ENCODE measurements at places on chromosomes 2 and 18.
A peak's percentile ranks its signal among the peaks of the same experiment; 100 is the strongest.

GRCh38 chr2:191257934-191258333 is 12.7 kb downstream of the MYO1B start:
- DNase-seq, result no peak

GRCh38 chr2:196291426-196291825 is 120.0 kb upstream of the STK17B start:
- no peak for DNase-seq

DNA sequence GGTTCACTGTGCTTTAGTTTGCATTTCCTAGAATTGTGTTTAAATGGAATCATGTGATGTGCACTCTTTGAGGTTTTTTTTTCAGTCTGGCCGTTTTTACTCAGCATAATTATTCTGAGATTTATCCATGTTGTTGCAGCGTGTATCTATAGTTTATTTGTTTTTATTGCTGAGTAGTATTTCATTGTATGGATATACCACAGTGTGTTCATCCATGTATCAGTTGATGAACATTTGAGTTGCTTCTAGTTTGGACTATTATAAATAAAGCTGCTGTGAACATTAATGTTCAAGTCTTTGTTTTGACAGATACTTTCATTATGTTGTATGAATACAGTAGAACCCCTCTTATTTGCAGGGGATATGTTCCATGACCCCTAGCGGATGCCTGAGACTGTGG is 39.1 kb downstream of the TRAF3IP1 start:
- DNase-seq, result no peak

GRCh38 chr2:24253303-24253919 is 78.6 kb downstream of the FAM228A start:
- DNase-seq, result no peak

DNA sequence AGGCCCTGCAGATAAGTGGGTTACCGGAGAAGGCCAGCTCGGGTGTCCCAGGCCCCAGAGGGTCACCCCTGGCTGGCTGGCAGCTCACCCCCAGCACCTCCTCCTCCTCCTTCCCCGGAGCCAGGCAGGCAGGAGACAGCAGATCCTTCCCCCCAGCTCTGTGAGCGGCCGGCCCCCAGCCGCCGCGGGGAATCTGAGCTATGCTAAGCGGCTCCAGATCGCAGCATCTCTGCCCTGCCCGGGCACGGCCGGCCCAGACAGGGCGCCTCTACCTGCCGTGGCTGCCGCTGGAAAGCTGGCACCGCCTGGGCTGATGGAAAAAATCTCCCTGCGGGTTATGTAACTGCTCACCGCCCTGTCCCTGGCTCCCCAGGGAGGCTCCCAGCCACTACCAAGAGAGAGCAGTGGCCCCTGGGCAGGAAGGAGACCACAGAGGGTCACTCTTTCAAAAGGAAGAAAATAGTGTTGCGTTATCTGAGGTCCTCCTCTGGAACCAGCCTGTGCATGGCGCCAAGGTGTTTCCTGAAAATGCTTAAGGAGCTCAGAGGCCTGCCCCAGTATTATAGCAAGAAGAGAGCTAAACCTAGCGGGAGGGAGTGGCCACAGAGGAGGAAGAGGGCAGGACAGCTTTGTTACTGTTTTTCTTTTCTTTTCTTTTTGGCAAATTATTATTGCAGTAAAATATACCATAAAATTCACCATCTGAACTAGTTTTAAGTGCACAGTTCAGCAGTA is 179.0 kb downstream of the SMAD7 start:
- peak; percentile 71 for DNase-seq

- peak; percentile 57 for DNase-seq
Measured at GRCh38 chr2:120765678-120766469, 30.2 kb downstream of the GLI2 start.

DNA sequence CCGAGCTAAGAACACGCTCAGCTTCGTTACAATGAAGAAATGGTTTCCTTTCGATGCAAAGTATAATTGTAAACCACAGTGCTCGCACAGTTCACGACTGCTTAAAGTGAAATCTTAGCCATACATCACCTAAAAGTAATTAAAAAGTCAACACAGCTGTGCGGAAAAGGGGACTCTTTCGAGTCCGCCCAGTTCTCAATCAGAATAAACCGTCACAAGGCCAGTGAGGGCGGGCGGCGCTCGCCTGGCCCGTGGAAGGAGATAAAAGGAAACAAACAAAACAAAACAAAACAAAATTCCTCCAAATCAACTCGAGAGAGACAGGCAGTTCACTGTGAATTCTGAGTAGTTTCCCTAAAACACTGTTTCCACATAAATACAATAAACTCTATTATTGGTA is 200.9 kb downstream of the TWIST2 start:
- DNase-seq, result no peak

DNA sequence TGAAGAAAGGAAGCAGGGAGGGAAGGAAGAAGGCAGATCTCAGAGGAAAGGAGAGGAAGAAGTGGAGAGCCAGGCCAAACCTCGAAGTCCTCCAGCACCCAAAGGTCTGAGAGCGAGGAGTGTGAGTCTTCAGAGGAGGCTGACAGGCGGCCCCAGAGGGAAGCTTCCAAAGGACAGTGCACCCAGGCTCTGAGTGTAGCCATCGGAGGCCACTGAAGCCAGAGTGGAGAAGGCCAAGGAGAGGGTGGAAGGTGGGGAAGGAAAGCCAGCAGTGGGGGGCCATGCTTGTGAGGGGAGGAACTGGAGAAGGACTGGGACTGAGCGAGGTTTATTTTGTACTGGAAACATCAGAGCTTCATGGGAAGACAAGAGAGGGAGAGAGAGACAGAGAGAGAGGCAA is 6.0 kb downstream of the ATP6V1B1 start:
- no peak for DNase-seq

GRCh38 chr2:86577817-86578456 is 14.7 kb upstream of the CHMP3 start:
- DNase-seq, result no peak

GRCh38 chr2:160157861-160158829 is 41.9 kb downstream of the ITGB6 start:
- DNase-seq, result no peak

DNA sequence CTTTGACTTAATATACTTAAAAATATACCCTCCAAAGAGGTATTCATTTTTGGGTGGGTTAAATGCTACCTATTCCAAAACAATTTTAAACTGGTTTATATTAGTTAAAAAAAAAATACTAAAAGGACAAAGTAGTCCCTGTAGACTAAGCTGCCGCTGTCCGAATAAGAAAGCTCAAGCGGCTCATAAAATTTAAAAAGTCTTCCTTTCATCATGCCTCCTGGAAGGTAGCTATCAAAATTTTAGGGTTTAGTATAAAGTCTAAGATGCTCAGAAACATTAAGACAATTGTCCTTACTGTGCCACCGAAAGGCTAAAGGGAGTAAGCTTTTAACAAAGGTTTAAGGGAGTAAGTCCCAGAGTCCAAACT is 440 bp upstream of the UGGT1 start:
- DNase-seq, result no peak

GRCh38 chr2:221186873-221187272 is 385.2 kb downstream of the EPHA4 start:
- DNase-seq, result no peak

DNA sequence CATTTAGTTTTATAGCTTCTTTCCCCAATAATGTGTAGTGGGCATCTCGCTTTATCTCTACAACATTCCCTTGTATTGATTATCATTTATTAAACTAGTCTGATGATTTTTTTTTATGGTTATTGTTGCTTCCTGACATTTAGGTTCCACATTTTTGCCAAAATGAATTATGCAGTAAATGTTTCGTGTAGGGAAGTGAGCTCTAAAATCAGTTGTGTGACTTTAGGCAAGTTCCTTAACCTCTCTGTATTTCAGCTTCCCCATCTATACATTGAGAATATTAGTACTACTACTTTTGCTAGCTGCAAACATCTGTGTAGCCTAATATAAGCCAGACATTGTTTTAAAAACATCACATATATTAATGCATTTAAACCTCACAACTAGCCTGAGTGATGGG is 22.9 kb downstream of the SOCS6 start:
- no peak for DNase-seq

DNA sequence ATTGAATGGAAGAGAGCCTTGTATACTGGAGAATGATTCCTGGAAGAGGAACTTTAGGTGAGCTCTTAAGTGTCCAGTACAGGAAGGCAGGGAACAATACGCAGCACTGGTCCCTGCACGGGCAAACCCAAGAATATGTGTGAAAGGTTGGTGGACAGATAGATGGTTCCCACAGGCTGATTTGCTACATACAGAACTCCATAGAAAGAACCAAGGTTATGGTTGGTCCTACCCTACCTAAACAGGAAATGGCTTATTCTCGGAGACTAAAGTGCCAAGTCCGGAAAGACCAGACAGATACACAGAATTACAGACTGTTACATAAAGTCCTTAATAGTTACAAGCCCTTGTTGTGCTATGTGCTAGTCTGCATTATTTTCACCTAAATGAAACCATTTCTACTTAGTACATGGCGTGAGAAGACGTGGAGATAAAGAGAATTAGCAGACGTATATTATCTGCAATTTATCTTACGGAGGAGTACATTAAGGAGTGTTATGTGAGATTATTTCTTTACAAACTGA is 1.2 kb downstream of the REV1 start:
- no peak for DNase-seq

DNA sequence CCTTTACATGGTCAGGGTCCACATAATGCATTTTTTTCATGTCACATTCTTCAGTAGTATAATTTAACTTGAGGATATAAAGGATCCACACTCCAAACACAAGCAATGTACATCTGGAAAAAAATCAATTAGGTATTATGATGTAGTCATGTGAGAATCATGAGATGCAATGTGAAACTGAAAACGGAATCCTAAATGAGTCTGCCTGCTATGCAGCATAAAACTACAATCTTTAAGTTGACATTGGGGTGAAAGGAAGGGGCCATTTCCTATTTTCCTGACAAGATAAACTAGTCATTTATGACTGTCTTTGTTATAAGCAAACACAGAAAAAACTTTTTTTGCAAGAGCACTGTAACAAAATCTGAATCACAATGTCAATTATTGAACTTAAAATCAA is 27.6 kb downstream of the ST3GAL5 start:
- no peak for DNase-seq

DNA sequence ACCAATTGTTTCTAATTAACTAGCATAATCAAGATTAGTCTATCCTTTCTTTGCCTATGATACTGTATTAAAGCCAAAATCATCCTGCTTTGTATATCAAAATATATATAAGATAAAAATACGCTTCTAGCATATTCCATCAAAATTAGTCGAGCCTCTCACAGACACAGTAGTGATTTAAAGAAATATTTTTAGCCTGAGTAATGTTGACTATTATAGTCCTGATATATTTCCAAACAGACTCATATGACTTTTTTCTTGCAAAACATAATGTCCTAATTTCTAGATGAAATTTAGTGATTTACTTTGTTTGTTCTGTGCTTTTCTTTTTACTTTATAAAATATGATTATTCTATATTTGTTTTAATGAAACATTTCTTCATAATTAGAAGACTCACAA is 30.9 kb downstream of the FAP start:
- DNase-seq, result no peak

GRCh38 chr2:234606896-234607295 is 110.0 kb upstream of the ARL4C start:
- no peak for DNase-seq

DNA sequence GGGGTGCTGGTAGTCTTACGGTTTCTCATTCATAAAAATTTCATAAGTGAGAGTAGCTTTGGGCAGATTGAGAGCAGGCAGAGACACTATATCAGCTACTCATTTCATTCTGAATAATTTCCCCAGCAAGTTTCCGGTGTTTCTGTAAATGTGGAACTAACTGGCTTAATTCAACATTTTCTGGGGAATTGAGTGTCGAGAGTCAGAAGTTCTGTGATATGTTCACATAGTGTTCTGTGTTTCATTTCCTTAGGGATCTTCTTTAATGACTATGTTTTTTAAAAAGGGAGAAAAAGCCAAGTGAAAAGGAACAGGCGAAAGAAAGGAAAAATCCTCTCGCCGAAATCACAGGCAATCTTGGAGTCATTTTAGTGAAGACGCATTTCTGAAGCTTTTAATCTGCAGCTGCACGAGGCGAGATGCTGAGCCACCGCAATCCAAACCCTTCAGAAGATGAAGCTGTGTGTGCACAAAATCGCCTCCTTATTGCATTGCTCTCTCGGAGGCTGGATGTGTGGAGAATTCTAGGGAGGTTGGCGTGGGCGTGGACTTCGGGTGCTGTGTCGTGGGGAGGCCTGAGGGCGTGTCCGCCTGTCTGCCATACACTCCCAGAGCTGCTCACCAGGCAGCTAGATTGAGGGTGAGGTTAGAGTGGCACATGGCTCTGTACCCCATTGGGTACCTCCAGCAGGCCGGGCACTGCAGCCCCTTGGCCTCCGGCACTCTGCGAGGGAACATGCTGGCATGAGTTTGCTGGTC is 38.4 kb upstream of the HDAC4 start:
- DNase-seq, result no peak

DNA sequence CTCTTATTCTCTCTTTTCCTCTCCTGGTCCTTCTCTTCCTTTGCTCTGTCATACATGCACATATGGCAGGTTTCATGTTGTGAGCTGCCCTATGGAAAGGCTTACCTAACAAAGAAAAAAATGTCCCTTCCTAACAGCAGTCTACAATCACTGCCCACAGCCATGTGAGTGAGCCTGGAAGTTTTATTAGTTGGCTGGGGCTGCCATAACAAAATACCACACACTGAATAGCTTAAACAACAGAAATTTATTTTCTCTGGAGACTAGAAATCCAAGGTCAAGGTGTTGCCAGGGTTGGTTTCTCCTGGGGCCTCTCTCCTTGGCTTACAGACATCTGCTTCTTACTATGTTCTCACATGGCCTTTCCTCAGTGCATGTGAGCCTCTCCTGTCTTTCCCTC is 142.1 kb downstream of the TRIB2 start:
- DNase-seq, result no peak

DNA sequence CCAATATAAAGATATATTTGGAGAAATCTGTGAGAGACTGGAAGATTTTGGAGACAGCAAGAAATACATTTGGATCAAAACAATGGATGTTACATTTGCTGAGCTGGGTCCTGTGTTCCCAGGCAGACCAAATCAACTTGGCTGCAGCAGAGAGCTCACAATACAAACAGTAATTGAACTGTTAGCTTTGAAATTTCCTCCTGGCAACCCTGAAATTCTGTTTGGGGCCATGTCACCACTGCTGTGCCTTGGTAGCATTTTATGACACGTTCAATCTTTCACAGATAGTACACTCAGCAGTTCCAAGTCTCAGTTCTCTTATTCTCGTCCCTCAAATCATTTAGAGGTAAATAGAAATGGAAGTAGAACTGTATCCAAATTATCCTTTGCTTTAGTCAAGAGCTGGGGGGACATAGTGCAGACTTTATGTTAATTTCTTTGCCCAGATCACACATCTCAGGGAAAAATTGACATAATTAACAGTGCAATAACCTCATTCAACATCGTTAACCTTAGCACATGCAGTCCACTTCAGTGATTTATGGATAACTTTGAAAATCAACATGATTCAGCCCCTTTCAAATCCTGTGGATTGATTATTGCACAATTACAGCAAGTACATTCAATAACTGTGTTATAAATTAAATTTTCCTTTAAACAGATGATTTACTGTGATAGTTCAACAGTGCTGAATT is 277.4 kb upstream of the MC4R start:
- DNase-seq, result no peak

GRCh38 chr18:12879840-12880540 is 4.0 kb downstream of the PTPN2 start:
- no peak for DNase-seq

Data from left lobe of liver (tissue), 2 donors.